ENCODE measurements at places on chromosomes 11 and 22.

DNA sequence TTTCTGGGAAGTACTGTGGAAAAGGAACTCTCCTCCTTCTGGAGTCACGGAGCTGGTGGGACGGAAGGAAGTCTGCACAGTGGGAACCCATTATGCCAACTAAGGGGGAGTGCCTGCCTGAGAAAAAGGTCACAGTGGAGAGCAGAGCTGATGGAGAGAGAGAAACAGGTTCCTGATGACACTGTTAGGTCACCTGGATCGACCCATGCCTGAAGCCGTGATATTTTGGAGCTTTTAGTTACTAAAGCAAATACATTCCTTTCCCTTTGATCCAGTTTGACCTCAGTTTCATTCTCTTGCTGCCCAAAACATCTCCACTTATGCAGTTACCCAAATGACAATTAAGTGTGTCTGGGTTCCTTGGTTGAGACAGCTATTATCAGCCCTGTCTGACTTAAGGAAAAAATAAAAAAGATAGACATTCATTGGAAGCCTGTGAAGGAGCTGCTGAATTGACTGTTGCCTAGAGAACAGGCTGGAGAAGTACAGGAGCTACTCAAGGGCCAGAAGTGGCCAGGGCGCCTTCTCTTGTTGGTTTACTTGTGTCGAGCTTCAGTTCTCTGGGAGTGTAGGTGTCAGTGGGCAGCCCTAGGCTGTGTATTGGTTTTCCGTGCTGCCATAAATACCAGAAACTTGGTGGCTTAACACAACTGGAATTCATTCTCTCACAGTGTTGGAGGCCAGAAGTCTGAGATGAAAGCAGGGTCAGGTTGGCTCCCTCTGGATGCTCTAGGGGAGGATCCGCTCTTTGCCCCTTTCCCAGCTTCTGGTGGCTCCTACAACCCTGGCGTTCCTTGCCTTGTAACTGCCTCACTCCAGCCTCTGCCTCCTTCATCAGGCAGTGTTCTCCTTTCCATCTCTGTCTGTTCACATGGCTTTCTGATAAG lies 13.6 kb downstream of the MRGPRD start:
- no peak for DNase-seq

DNA sequence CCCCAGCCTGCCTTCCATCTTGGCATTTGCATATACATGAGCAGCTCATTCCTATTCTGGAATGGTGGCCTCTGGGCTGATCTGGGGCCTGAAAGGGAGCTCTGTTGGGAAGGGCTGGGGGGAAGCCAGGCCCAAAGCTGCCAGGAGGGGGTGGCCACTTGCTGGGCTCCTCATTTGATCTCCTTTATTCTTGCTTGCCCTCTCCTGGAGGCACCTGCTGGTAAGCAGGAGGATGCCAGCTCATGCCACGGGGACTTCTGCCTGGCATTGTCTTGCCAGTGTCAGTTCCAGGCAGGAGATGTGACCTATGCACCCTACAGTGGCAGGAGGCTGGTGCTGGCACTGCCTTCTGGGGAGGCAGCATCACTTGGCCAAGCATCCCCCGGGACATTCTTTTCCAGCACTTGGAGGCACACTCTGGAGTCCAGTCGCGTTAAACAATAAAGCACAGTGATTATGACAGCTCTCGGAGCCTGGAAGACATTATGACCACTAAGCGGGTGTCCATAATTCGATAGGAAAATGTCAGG lies 128.3 kb downstream of the NTM start:
- no peak for DNase-seq

DNA sequence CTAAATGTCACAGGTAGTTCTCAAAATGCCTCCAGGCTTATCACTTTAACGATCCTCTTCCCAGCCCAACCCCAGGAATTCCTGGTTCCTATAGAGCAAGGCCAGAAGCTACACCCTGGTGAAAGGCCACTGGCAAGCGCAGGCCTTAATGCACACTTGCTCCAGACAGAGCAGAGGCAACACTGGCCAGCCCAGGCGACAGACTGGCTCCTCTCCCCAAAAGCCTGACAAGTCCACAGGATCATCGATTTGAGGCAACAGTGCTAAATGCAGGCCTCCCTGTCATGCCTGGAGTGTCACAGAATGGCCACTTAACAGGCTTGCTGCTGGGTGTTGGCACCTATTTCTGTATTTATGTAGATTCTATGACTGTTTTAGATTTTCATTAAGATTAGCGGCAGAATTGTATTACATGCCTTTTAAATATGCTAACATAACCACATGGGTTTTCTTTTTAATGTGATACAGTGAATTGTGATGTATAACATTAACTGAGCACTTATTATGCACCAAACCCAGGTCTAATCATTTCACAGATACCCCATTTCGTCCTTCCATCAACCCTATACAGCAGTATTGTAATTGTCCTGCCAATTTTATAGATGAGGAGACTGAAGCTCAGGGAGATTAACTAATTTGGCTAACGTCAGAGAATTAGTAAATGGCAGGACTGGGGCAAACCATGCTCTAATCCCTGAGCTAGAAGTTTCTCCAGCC lies 38.6 kb downstream of the PACSIN2 start:
- DNase-seq: no peak

DNA sequence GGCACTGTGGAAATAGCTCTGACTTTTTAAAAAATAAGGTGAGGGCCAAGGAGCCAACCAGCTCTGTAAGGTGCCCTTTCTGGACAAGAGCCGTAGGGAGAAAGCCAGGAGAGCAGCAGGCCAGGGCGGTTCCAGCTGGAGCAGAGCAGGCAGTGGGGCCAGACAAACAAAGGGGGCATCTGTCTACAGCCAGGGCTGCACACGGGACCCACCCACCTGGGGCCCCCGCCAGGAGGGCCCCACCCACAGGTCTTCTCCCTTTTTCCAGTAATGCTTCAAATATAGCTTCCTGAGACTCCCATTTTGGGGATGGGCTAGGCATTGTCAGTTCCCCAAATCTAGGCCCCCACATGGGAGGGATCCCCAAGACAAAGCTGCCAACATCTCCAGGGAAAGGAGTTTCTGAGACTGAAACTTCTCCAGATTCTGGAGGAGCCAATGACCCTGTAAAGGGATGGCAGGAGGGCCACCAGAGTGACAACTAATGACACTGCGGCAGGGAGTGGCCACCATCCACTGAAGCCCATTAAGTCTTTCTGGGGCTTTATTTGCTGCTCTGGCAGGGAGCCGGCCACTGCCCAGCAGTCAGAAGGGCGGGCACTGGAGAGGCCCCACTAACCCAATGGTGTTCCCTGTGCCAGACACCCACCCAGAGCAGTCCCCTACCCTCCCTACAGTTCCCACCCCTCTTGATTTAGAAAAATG lies 1.9 kb downstream of the ZFTA start:
- no peak for DNase-seq
